ENCODE measurements at places on chromosomes 13 and 19. TPM values are rescaled to one million over a fixed set of nuclear protein-coding genes. Genes with fewer than 3 reads are reported as not detected.

ICAM5 gene
- not detected for total RNA-seq

BRSK1 gene
- total RNA-seq, result not detected

BICRA gene
- 24.9 TPM for total RNA-seq

SIGLEC8 gene
- total RNA-seq, result not detected

WASF3 gene
- total RNA-seq, result 5.4 TPM

LYL1 gene
- total RNA-seq, result 3.1 TPM

PABPC3 gene
- not detected for total RNA-seq

RNF113B gene
- not detected for total RNA-seq

EBI3 gene
- 1.7 TPM for total RNA-seq

CCDC9 gene
- 19.2 TPM for total RNA-seq

NCAN gene
- not detected for total RNA-seq

PDX1 gene
- not detected for total RNA-seq

GRCh38 chr13:106210324-106210723, 325.1 kb downstream of the EFNB2 start:
- no peaks in the 10 kb centered on the region for H3K4me1 ChIP-seq
- no peak overlapping the region for H3K4me3 ChIP-seq
- H3K36me3 ChIP-seq, result no peaks in the 10 kb centered on the region
- H3K27ac ChIP-seq, result no peak overlapping the region

- peaks cover 14% of the 10 kb centered on the region for H3K4me1 ChIP-seq
- H3K36me3 ChIP-seq, result no peaks in the 10 kb centered on the region
- peak; percentile 23 for DNase-seq
- peak overlapping the region; percentile 98 for H3K4me3 ChIP-seq
- H3K27ac ChIP-seq, result peak overlapping the region; percentile 87
Observed at GRCh38 chr13:46553886-46554858, 1.2 kb downstream of the LRCH1 start.

DNA sequence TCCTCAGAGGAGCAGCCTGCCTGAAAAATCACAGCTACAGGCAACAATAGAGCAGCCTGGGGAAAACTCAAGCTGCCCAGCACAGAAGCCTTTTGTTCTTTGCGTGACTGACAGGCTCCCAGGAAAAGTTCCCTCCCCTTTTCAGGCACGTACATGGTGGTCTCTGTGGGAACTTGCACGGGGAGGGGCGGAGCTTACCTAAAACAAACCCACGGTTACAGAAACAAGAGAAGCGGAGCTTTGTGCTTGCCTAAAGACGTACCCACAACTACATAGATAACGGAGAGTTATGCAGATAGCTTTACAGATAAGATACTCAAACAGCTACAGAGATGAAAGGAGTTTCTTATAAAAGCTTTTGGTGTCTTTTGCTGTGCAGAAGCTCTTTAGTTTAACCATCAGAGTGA, 11.4 kb downstream of the ETFB start:
- no peak overlapping the region for H3K4me3 ChIP-seq
- H3K4me1 ChIP-seq, result no peaks in the 10 kb centered on the region
- H3K36me3 ChIP-seq, result no peaks in the 10 kb centered on the region
- no peak overlapping the region for H3K27ac ChIP-seq
- DNase-seq, result no peak

DNA sequence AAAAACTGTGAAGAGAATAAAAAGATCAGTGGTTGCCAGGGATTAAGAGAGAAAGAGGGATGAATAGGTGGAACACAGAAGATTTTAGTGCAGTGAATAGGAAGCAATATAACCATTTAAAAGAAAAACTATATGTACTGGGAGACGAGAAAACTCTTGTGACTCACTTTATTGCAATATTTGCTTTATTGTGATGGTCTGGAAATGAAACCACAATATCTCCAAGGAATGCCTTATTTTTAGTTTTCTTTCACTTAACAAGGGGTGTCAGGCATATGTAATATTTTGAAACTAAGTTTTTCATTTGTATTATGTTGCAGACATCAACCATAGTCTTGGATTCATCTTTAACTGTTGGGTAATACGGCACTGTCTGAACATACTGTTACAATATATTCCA, 1308.2 kb downstream of the PCDH9 start:
- no peaks in the 10 kb centered on the region for H3K27me3 ChIP-seq
- H3K4me3 ChIP-seq, result no peak overlapping the region
- DNase-seq, result no peak
- H3K36me3 ChIP-seq, result no peaks in the 10 kb centered on the region
- no peak overlapping the region for H3K27ac ChIP-seq

DNA sequence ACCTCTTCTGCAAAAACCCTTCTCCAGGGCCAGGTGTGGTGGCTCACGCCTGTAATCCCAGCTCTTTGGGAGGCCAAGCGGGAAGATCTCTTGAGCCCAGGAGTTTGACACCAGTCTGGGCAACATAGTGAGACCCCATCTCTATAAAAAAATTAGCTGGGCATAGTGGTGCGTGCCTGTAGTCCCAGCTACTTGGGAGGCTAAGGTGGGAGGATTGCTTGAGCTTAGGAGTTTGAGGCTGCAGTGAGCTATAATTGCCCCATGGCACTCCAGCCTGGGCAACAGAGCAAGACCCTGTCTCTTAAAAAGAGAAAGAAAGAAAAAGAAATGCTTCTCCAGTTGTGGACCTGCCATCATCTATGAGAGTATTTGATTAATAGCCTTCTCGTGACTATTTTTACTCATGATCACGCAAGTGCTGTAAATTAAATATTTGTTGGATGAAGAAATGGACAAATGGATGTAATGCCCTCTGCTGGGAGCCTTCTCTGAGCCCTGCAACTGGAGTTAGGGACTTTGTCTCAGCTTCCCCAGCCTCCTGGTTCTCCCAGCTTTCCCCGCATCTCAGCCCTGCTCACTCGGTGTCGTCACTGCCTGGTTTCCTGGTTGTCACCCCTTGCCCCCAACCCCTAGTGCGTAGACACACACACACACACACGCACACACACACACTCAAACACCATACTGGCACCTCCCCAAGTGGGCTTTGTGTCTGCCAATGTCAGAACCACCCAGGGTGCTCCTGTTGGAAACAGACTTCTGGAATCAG, 12.2 kb downstream of the WIZ start:
- no peak for DNase-seq
- H3K36me3 ChIP-seq, result peaks cover 4% of the 10 kb centered on the region
- H3K27ac ChIP-seq, result no peak overlapping the region
- peaks cover 3% of the 10 kb centered on the region for H3K4me1 ChIP-seq
- H3K4me3 ChIP-seq, result no peak overlapping the region

- H3K27ac ChIP-seq, result peak overlapping the region; percentile 91
- H3K4me1 ChIP-seq, result peaks cover 48% of the 10 kb centered on the region
- no peaks in the 10 kb centered on the region for H3K36me3 ChIP-seq
Observed at GRCh38 chr13:45415112-45415511, 3.1 kb downstream of the SLC25A30 start.

- H3K4me3 ChIP-seq, result no peak overlapping the region
- no peak for DNase-seq
- H3K27ac ChIP-seq, result no peak overlapping the region
- H3K4me1 ChIP-seq, result no peaks in the 10 kb centered on the region
Observed at GRCh38 chr13:28609926-28610325, 49.0 kb upstream of the POMP start.

- H3K36me3 ChIP-seq, result no peaks in the 10 kb centered on the region
- H3K4me3 ChIP-seq, result no peak overlapping the region
- peak overlapping the region; percentile 80 for H3K27ac ChIP-seq
- no peaks in the 10 kb centered on the region for H3K27me3 ChIP-seq
Observed at GRCh38 chr13:114112826-114113322, 19.5 kb downstream of the RASA3 start.

GRCh38 chr13:50576156-50576555, 267.3 kb downstream of the DLEU7 start:
- H3K36me3 ChIP-seq, result no peaks in the 10 kb centered on the region
- no peaks in the 10 kb centered on the region for H3K27me3 ChIP-seq
- no peak overlapping the region for H3K27ac ChIP-seq
- H3K4me1 ChIP-seq, result peaks cover 4% of the 10 kb centered on the region

DNA sequence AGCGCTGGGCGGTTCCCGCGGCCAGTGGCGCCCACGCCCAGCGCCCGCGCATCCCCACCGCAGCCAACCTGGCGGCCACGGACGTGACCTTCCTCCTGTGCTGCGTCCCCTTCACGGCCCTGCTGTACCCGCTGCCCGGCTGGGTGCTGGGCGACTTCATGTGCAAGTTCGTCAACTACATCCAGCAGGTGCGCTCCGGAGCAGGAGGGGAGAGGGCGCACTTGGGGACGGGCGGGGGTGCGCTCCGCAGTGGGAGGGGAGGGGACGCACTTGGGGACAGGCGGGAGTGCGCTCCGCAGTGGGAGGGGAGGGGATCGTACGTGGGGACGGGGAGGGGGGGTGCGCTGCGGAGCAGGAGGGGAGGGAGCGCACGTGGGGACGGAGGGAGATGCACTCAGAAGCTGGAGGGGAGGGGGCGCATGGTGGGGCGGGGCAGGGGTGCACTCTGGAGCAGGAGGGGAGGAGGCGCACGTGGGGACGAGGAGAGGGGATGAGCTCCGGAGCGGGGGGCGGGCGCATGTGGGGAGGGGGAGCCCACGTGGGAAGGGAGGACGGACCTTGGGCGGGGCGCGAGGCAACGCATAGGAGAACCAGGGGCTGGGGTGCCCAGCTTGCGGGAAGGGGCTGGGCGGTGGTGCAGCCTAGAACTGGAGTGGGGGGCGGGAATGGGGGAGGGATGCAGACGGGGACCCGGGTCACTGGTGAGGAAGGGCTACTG, 1.5 kb downstream of the KISS1R start:
- DNase-seq, result no peak
- peaks cover 37% of the 10 kb centered on the region for H3K27me3 ChIP-seq
- H3K4me3 ChIP-seq, result no peak overlapping the region
- no peak overlapping the region for H3K27ac ChIP-seq
- H3K36me3 ChIP-seq, result no peaks in the 10 kb centered on the region
- H3K4me1 ChIP-seq, result peaks cover 16% of the 10 kb centered on the region

GRCh38 chr19:46915386-46915785, 54.6 kb downstream of the ARHGAP35 start:
- H3K27me3 ChIP-seq, result no peaks in the 10 kb centered on the region
- H3K36me3 ChIP-seq, result no peaks in the 10 kb centered on the region
- H3K4me1 ChIP-seq, result peaks cover 48% of the 10 kb centered on the region

All from gastrocnemius medialis (tissue), 4 donors.